ENCODE measurements at places on chromosomes 3 and 15. TPM values are rescaled to one million over a fixed set of nuclear protein-coding genes. Genes with fewer than 3 reads are reported as not detected.

GRCh38 chr15:46616033-46616432, 981.2 kb downstream of the SQOR start:
- DNase-seq, result no peak
- no peaks in the 10 kb centered on the region for H3K27me3 ChIP-seq
- H3K4me3 ChIP-seq, result no peak overlapping the region
- H3K4me1 ChIP-seq, result no peaks in the 10 kb centered on the region
- no peaks in the 10 kb centered on the region for H3K36me3 ChIP-seq

DNA sequence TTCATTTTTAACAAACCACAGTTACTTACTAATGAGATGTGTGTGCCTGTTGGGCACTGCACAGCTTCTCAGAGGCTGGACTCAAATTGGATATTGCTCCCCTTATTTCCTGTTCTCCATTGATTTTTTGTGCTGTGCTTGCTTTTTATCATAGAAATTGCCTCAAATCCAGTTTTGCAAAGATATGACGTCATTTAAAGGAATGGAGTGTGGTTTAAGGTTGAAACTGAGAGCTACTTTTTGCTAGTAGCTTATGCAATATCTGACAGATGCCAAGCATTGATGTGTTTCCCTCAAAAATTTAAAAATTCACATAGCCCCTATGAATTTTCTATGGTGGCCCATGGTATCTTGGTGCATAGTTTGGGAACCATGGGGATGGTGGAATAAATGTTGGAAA, 67.7 kb upstream of the ROPN1 start:
- no peak overlapping the region for H3K4me3 ChIP-seq
- H3K27ac ChIP-seq, result no peak overlapping the region
- DNase-seq, result no peak
- no peaks in the 10 kb centered on the region for H3K36me3 ChIP-seq

DNA sequence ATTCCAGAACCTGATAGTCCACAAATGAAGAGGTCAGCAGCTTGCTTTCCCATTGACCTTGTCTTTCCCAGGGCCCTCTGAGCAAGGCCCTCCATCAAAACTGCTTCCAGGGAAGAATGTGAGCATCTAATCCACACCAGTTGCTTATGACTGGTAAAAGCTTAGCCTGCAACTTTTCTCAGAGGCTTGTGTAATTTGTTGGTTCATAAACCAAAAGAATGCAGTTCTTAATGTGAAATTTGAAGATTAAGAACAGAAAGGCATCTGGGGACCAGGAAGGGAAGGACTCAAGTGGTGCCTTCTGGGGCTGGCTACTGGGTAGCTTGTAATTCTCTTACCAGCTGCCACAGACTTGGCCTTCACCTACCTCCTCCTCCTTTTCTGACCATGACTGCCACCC, 60.9 kb upstream of the EIF1B start:
- H3K4me1 ChIP-seq, result no peaks in the 10 kb centered on the region
- H3K36me3 ChIP-seq, result no peaks in the 10 kb centered on the region
- no peak overlapping the region for H3K27ac ChIP-seq
- no peaks in the 10 kb centered on the region for H3K27me3 ChIP-seq
- no peak for DNase-seq

- H3K4me1 ChIP-seq, result no peaks in the 10 kb centered on the region
- H3K27me3 ChIP-seq, result no peaks in the 10 kb centered on the region
- H3K36me3 ChIP-seq, result no peaks in the 10 kb centered on the region
- no peak overlapping the region for H3K4me3 ChIP-seq
- no peak overlapping the region for H3K27ac ChIP-seq
- no peak for DNase-seq
Observed at GRCh38 chr3:10274601-10275000, 18.1 kb downstream of the GHRL start.

- no peak overlapping the region for H3K27ac ChIP-seq
- no peaks in the 10 kb centered on the region for H3K4me1 ChIP-seq
- no peak for DNase-seq
- no peaks in the 10 kb centered on the region for H3K27me3 ChIP-seq
- H3K4me3 ChIP-seq, result no peak overlapping the region
Observed at GRCh38 chr3:61505197-61505596, 56.2 kb upstream of the PTPRG start.

Gene HIGD2B
- total RNA-seq, result not detected

Gene CASR
- total RNA-seq, result not detected

Measured in neural progenitor cell (in vitro differentiated cells).